ENCODE measurements at places on chromosomes 2 and 18. TPM values are rescaled to one million over a fixed set of nuclear protein-coding genes. Genes with fewer than 3 reads are reported as not detected.

SRD5A2 gene
- total RNA-seq = not detected

CPS1 gene
- total RNA-seq = 1.7 TPM

IL36A gene
- not detected for total RNA-seq

DPP10 gene
- total RNA-seq = not detected

VIT gene
- not detected for total RNA-seq

ALPG gene
- total RNA-seq = not detected

ATG9A gene
- total RNA-seq = 39.5 TPM

CHRNG gene
- total RNA-seq = not detected

AGXT gene
- total RNA-seq = not detected

BCL11A gene
- total RNA-seq = not detected

All from activated CD4-positive, alpha-beta memory T cell treated with anti-CD3 and anti-CD28 coated beads for 36 hours (primary cell).